Stimulated activated CD8-positive, alpha-beta memory T cell treated with anti-CD3 and anti-CD28 coated beads, Interleukin-7, amount 100 ng/mL, for 4 hours (primary cell): ENCODE measurements at places on chromosomes 7 and 10.

DNA sequence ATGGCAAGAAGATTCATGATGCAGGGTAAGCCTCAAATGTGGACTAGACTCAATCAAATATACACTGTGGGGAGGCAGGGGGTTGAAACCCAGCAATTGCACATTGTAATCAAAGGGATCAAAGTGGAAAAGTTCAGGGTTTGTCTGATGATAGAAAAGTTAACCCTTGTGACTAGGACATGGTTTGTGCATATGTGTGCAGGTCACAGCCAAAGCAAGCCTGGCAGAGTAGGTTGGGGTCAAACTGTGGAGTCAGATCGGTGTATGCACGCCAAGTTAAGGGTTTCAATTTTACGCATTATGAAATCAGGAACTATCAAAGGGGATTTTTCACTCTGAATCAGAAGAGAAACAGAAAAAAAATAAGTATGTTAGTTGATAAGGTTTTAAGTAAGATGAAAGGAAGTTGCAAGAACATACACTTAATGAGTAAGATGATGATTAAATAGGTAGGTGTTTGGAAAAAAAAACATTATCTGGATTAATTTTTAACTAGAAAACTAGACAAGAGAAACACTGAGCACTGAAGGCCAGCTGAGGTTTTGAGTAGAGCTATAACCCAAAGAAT, 188.3 kb downstream of the DGKB start:
- DNase-seq, result no peak

- DNase-seq, result no peak
Observed at GRCh38 chr10:71223347-71224058, 11.1 kb downstream of the UNC5B start.

- no peak for DNase-seq
Observed at GRCh38 chr7:100157334-100158228, 942 bp downstream of the TRAPPC14 start.

DNA sequence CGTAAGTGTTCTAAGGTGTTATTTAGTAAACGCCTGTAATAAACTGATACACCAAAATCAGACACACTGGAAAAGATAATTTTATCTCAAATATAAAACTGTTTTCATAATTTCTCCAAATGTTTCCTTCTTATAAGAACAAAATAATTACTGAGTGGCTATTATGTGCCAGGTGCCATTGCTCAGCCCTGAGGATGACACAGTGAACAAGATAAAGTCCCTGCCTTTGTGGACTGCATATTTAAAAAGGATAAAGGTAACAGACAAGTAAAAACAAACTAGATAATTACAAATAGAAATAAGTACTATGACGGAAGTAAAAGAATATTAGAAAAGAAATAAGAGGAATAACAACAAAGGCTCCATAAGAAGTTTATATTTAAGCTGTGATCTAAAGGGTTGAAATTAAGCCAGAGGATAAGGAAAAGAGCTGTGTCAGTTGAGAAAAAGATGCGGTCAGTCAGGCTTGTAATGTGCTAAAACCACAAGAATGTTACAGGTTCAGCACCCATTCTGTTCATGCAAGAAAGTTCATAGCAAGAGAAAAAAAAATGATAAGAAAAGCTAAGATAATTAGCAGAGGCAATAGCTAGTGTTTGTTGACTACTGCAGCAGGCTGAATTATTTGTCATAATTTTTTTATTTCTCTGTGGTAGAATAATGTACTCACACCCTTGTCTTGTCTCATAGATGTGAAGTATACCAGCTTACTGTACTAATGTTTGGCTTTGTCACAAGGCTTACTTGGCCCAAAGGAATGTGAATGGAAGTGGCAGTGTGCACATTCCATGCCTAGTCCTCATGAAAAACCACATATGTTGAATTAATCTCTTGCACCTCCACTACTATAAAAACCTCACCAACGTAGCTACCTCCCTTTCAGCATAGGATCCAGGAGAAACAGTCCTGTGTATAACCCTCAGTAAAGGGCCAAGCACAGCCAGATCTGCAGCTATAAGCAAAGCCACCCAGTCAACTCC, 75.1 kb downstream of the CRPPA start:
- DNase-seq, result no peak
